Panc1 (cell line): ENCODE measurements at places on chromosomes 2 and 18. TPM values are rescaled to one million over a fixed set of nuclear protein-coding genes. Genes with fewer than 3 reads are reported as not detected.

GCG gene
- total RNA-seq: 0.31 TPM

IL36RN gene
- total RNA-seq: not detected

IL36G gene
- not detected for total RNA-seq

DSG2 gene
- total RNA-seq: 12.1 TPM

DNA sequence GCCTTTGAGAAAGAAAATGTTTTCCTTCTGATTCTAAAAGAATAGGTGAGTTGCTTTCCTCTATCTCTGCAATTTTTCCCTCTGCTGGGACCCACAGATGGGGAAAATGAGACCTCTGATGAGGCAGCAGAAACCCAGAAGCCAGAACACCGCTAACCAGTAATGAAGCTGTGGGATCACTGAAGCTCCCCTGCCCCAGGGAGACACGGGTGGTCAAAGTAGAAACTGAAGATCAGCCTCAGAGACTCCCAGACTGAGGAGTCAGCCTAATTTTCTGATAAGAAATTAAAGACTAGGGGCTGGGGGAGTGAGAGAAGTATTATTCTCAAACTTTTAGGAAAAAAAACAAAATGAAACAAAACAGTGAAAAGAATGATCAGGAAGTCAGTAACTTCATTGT lies 30.1 kb downstream of the CD8B start:
- no peak for DNase-seq

- DNase-seq: no peak
These were observed 117.7 kb downstream of the ZEB2 start for GRCh38 chr2:144402251-144402650.

- DNase-seq: no peak
These were observed 107.9 kb downstream of the CHN1 start for GRCh38 chr2:174897286-174897685.

- DNase-seq: no peak
These were observed 13.2 kb downstream of the NEURL3 start for GRCh38 chr2:96491860-96492497.

- DNase-seq: no peak
These were observed 39.9 kb upstream of the TSPYL6 start for GRCh38 chr2:54295911-54296310.

DNA sequence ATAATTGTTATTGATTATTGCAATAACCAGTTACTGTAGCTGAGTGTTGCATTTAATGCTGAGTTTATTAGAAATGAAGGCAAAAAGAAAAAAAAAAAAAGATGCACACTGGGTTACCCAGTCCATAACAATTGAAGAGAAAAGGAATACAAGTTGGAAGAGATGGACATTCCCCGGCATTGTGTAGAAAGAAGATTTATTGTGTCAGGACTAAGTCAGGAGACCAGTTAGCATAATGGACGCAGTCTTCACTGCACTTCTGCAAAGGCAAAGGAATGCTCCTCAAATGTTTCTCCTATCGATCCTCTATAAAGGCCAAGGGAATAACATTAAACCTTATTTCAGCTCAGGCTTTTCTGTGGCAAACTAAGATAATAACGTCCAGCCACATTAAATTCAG lies 157.8 kb downstream of the INSIG2 start:
- no peak for DNase-seq
